ENCODE measurements at places on chromosomes 5 and 9.
A peak's percentile ranks its signal among the peaks of the same experiment; 100 is the strongest.

DNA sequence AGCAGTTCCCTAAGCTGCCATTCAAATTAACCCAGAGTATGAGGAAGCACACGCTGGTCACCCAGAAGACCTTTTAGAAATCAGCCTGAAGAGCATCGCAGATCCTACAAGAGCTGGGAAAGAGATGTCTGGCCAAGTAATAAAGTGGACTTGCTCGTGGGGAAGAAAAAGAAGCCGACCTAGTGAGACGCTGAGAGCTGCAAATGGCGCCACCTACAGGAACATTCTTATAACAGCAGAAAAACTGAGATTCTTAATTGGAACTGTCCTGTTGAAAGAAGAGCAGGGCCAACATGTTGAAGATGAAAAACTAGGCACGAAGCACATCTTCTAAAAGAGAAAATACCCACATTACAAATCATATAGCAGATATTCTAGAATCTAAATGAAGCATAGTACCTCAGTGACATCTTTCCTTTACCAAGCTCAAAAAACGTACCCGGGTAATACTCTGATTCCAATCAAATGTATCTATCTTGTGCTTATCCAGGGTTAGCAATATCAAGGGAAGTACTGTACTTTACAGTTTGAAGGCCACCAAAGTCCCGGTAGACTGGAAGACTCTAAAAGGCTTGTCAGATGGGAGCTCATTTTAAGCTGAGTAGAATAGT, 3.9 kb upstream of the GNAQ start:
- peak; percentile 46 for DNase-seq

DNA sequence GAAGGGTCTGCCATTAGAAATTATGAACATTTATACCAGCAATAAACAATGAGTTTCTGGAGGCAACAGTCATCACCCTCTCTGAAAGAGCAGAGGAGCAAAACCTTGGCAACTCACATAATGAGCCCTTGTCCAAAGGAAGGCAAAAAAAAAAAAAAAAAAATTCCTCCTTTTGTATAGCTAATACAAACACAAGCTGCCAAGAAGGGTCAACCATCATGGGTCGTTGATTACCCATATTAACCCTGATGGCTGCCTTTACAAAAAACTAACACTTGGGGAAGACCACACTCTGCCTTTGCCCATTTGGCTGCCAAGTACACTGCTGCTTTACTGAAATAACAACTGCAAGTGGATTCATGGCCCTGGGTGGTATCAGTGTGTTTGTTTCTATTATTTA, 272.7 kb downstream of the ADAMTSL1 start:
- DNase-seq: no peak

GRCh38 chr9:132418726-132419363, 8.8 kb downstream of the CFAP77 start:
- no peak for DNase-seq

GRCh38 chr5:11164531-11165294, 403.7 kb upstream of the DAP start:
- no peak for DNase-seq

DNA sequence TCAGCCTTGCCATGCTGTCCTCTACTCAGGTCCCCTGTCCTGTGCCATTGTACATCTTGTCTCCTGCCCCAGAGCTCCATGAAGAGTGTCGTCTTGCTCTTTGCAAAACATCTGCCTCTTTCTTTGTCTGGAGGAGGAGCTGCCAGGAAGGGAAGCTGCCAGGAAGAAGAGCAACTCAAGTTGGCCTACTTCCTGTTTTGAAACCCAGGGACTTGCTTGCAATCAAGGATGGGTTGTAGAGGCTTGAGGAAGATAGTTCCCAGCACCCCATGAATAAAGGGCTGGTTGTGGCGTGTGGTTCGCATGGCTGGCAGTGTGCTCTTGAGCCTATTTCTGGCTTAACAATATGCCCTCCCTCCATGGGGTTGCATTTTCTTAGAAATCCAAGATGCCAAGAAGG, 53.0 kb upstream of the CPEB4 start:
- no peak for DNase-seq

- no peak for DNase-seq
These were observed 605.9 kb upstream of the FAM174A start for GRCh38 chr5:99929067-99929805.

All from NCI-H526 treated with DMSO at 0.1 percent for 48 hours (cell line).